Hematopoietic multipotent progenitor cell (in vitro differentiated cells): ENCODE measurements at places on chromosomes 12 and 14. TPM values are rescaled to one million over a fixed set of nuclear protein-coding genes. Genes with fewer than 3 reads are reported as not detected.

KRT74 gene
- not detected for total RNA-seq

CCDC197 gene
- total RNA-seq: not detected

RNASE1 gene
- total RNA-seq: 1.3 TPM

FAIM2 gene
- under 0.01 TPM for total RNA-seq

GALNT6 gene
- total RNA-seq: 34.2 TPM

PTPRO gene
- 0.27 TPM for total RNA-seq

STXBP6 gene
- total RNA-seq: 5.1 TPM

CIDEB gene
- total RNA-seq: 20.2 TPM

KRT83 gene
- not detected for total RNA-seq
